ENCODE measurements at places on chromosomes 7 and 10.

GRCh38 chr10:2438248-2438939 is 629.0 kb upstream of the PFKP start:
- DNase-seq = no peak

DNA sequence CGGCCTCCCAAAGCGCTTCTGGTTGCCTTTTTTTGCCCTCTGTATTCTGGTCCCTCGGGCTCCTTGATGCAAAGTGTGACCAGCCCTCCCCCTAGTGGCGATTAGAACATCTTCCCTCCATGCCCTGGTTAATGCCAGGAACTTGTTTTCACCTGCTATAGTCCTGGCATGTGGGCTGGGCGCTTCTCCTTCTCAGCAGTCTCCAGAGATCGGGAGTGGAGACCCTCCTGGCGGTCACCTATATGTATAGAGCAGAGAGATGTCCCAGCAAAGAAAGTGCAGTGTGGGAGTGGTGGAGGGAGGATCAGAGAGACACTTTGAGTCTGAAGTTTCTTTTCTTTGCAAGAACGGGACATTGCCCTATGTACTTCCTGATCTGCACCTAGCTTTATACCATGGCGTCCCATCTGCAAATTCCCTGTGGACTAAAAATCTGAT is 264.1 kb downstream of the OTUD1 start:
- DNase-seq = peak; percentile 15

- DNase-seq = no peak
Measured at GRCh38 chr7:30584965-30585364, 9.7 kb upstream of the GARS1 start.

DNA sequence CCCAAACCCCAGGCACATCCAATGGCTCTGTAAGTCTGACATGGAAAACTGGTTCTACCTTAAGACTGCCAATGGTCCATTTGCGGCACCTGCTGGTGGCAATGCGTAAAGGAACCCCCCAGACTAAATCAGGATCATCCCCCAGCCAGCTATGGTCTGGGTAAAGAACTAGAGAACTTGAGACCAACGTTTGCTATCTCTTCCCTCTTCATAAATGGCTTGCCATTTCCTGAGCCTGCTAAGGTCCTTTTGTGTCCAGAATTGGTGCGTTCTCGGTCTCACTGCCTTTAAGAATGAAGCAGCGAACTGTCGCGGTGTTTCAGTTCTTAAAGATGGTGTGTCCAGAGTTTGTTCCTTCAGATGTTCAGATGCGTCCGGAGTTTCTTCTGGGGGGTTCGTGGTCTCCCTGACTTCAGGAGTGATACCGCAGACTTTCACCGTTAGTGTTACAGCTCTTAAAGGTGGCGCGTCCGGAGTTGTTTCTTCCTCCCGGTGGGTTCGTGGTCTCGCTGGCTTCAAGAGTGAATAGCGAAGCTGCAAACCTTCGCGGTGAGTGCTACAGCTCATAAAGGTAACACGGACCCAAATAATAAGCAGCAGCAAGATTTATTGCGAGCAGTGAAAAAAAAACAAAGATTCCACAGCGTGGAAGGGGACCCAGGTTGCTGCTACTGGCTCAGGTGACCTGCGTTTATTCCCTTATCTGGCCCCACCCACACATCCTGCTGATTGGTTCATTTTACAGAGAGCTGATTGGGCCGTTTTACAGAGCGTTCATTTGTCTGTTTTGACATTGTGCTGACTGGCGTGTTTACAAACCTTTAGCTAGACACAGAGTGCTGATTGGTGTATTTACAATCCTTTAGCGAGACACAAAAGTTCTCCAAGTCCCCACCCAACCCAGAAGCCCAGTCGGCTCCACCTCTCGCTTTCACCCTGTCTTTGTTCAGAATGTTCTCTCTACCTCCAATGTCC is 95.4 kb downstream of the ELMO1 start:
- DNase-seq = peak; percentile 36

DNA sequence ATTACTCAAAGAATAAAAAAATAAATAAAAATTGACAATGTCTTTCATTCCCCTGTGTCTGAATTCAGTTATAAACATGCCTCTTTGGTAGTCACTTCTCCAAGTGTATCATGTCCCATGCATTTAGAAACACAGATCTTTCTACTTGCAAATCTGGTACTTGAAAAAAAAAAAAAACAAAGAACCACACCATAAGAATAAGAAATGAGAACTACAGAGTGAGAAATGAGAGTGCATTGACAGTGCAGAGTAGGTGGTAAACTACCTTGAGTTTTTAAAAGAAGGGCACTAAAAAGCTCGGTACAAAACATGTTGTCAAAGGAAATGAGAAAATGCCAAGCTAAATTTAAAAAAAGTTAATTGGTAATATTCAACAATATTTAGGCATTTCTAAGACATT is 123.0 kb downstream of the GPR85 start:
- DNase-seq = no peak

GRCh38 chr10:122230222-122230621 is 40.9 kb upstream of the BTBD16 start:
- DNase-seq = no peak

DNA sequence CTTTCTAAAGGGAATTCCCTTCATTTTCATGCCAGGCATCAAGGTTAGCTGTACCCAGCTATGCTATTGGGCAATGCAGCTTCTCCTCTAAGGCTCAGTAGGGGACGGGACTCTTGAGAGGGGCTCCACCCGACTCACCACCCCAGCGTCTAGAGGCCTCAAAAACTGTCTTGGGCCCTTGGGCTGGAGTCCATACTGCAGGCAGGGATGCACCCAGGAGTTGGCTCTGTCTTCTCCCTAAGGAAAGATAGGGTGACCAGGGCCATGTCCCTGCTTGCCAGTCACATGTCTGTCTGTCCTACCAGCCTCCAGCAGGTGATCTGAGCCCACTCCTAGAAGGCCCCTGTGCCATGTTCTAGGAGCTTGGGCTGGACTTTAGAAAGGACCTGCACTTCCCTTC is 1.2 kb downstream of the OPN4 start:
- no peak for DNase-seq

GRCh38 chr7:129084801-129085551 is 30.1 kb upstream of the TNPO3 start:
- DNase-seq = no peak

DNA sequence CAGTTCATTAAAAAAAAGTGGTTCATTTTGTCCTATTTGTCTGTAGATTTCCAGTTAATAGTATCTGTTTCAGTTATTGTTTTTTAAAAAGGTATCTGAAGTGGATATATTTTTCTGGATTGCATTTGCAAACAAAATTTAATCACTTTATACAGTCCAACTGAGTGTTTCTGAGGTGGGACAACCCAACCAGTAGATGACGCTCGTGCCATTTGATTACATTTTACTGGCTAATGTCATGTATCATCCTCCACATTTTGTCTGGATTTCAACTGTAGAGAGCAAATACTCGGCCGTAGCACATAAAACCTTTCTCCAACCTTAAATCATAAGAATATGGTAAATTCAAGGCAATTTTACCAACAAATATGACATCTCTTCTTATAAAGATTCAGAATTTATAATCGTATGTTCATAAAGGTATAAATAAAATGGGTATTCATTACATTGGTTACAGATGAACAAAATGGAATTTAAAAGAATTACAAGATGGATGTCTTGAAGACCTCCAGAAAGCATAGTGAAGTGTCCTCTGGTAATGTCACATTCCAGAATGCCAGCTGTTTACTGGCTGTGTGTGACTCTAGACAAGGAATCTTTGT is 789.0 kb downstream of the PHTF2 start:
- no peak for DNase-seq

DNA sequence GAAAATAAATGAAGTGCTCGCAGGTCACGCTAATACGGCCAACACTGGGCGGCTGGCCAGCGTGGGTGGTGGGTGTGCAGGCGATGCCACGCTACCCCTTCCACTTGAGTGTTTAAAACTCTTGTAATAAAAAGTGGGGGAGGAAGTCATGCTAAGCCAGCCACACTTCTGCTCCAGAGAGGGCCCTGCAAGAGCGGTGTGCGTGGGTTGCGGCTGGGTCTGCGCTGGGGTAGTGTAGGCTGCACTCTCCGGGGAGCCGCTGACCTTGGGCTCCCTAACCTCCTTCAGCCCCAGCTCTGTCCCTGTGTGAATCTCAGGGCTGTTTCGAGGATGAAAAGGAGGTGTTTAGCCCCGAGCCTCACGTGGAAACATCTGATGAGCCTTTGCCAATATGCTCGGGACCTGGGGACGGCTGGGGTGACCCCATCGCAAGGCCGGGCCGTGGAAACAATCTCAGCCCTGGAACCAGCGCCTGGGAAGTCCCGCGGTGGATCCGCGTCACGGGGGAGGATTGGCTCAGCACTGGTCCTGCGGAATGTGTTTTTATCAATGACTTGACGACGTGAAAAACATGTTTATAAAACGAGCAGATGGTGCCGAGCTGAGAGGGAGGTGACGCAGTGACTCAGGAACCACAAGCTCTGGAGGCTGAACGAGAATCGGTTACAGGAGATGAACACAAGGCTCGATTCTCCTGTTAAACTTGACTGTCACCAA is 278.5 kb downstream of the DNAJB6 start:
- DNase-seq = no peak

DNA sequence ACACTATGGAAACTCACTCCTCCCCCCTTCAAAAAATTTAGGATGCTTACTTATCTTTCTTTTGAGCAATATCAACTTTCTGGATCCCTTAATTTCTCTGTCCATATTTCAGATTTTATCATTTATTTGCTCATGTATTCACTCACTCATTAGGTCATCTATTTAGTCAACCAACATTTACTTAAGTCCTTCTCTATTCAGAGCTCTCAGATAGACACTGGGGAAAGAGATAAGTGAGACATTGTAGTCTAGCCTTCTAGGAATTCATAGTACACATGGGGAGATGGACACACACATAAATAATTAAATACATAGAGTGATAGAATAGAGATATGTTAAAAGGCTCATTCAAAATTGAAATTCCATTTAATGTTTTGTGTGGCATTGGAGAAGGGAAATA is 9.2 kb downstream of the CPN1 start:
- DNase-seq = no peak

- DNase-seq = no peak
Measured at GRCh38 chr7:32515890-32516550, 20.7 kb downstream of the AVL9 start.

- DNase-seq = no peak
Measured at GRCh38 chr7:121744319-121744718, 128.6 kb upstream of the PTPRZ1 start.

DNA sequence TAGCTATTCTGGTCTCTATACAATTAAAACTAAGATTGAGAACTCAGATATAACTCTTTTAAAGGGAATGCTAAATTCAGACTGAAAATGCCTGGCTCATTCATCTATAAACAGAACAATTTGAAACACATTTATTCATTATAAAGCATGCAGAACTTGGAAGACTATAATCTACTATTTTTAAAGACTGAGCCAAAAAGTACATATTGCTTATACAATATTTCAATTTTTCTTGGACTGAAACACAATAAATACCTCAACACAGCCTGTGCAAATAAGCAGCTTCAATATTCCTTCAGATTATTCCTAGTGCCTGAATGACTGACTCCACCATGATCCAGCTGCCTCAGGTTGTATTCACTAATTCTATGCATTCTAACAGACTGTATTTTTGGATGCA is 15.5 kb upstream of the PHYH start:
- no peak for DNase-seq

DNA sequence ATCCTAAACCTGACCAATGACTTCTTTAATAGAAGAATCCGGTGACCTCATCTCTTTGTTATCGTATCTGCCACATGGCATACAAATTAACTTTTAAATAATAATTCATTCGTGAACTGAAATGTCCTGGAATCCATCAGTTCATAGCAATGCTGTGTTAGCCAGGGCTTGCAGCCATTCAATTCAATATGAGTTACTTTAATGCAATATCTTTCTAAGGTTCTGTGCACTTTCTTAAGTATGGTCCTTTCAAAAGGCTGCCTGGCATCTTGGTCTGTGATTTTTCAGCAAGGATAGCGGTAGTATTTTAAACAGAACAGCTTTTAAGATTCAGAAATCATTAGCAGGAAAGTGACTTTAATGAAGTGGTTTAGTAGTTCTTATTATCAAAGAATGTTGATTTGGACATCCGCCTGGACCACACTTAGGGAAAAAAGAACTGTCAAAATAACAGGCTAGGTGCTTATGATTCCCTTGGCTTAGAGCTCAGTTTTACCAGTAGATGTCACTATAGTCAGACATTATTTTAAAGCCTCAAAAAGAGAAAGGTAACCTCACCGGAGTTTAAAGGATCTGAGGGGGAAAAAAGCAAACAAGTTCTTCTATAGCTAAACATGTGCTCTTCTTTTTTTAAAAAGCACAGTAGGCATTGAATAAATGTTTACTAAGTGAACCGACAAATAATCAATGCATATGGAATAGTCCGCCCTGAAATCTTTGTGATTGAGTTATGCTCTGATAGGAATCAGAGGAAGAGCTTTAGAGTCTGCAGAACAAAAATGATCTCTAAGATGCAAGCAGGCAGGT is 22.7 kb downstream of the SLC35G1 start:
- no peak for DNase-seq

GRCh38 chr10:83725567-83725966 is 413.7 kb upstream of the GHITM start:
- DNase-seq = no peak

GRCh38 chr10:69142983-69143382 is 19.0 kb downstream of the VPS26A start:
- no peak for DNase-seq

DNA sequence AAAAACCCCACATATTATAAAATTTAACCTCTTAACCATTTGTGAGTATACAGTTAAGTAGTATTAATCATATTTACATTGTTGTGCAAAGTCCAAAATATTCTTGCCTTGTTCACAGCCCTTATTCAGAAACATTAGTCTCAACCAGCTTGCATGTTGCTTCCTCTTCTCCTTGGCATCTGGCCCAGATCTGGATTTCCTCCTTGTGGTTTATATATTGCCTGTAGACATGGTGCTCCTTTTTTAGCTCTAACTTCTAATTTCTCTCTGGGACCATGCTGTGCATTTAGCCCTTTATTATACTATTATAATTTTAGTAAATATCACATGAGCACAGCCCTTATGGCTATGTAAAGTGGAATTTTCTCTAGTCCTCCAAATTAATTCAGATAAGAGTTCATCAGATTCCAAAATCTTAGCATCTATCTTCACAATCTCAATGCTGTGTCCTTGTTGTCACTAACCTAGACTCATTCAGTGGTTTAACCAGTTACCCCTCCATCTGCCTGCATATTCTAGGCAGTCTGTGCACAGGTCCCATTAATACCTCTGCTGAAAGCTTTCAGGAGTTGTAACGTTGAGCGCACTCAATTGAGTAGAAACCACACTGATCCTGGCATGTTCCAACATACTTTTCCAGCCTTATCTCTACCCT is 7.9 kb downstream of the CPED1 start:
- DNase-seq = no peak

- no peak for DNase-seq
Measured at GRCh38 chr7:104089612-104090011, 100.2 kb upstream of the RELN start.

DNA sequence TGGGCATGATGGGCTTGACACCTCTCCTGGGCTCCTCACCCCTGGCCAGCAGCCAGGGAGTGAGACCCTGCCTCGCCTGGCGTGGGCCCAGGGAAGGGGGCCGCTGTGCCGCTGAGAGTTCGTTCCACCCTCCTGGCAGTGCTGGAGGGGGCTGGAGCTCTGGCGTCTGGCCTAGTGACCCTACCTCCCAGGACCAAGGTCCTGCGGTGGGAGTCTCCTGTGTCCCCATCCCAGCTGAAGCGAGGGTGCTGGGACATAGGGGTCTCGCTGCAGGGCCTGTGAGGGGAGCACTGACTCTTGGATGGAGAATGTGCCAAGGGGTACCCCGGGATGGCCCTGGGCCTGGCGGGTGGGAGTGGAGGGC is 1.2 kb downstream of the GTF2IRD1 start:
- no peak for DNase-seq

Data from stimulated activated CD8-positive, alpha-beta memory T cell treated with anti-CD3 and anti-CD28 coated beads, Interleukin-4, amount 100 ng/mL, for 24 hours (primary cell).